ENCODE measurements at places on chromosomes 12 and 14.

GRCh38 chr12:65300679-65301349, 22.3 kb downstream of the MSRB3 start:
- no peak for DNase-seq

- no peak for DNase-seq
Observed at GRCh38 chr14:23433457-23433856, 2.0 kb downstream of the MYH7 start.

- no peak for DNase-seq
Observed at GRCh38 chr14:81031488-81031887, 76.1 kb downstream of the TSHR start.

- DNase-seq = no peak
Observed at GRCh38 chr14:23021889-23022442, 12.0 kb upstream of the C14orf93 start.

DNA sequence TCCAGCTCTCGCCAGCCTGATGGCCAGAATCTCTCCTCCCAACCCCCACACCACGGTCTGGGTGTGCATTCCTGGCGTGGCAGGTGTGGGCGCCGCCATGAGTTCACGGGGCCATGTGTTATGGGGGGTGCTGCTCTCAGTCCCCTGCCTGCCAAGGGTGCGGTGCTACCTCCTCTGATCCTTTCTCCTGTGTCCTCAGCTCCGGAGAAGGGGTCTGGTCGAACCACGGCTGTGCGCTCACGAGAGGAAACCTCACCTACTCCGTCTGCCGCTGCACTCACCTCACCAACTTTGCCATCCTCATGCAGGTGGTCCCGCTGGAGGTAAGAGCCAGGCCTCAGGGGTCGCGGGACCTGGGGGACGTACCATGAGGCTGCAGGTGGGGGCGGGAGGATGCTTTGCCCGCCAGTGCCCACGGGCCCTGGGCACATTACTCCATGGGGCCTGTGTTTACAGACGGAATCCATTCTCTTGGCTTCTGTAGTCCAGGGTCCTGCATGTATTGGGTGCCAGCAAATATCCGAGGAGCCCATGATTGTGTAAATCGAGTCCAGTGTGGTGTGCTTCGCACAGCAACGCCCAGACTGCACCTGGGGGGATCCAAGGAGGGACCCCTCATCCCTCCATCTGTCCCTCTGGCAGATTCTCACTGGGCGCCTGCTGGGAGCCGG, 130.8 kb downstream of the ADGRD1 start:
- DNase-seq = no peak

GRCh38 chr12:16618256-16618655, 12.3 kb upstream of the LMO3 start:
- no peak for DNase-seq

GRCh38 chr12:6758506-6759095, 5.7 kb upstream of the MLF2 start:
- no peak for DNase-seq

DNA sequence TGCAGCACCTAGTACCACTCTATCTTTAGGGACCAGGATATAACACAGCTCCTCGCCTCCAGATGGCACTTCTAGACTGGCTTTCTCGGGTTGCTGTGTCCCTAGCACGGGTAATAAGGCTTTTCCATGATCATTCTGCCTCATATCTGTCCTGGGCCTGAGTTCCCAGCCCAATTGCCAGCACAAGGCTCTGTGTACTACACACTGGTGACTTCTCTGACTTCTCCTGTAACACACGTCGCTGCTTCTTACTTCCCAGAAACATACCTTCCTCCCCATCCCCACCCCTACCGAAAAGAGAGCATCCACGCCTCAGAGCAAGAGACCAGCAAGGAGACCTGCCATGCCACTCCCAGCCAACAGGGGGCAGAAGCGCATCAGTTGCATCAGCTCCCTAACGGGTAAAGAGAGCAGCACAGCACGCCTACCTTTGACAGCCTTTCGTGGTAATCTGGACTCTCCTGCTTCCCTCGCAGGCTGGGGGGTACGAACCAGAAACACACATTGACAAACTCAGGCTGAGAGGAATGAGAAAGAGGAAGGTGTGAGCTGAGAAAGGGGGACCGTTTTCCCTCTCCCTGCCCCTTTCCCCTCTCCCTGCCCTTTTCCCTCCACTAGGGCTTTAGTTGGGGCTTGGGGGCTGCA, 21.2 kb upstream of the ZNF740 start:
- DNase-seq = peak; percentile 91

DNA sequence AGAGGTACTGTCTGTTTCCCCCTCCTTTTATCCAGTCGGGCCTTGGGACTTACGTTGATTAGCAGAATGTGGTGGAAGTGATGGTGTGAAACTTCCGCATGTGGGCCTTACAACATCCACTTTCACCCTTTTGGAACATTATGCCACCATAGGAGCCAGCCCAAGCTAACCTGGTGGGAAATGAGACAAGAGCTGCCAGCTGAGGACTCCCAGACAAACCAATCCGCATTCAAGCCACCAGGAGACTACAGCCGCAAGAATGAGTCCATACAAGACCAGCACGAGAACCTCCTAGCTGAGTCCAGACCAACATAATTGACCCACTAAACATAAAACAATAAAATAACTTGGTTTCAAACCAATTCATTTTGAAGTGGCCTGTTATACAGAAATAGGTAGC, 9.1 kb upstream of the PTGER2 start:
- no peak for DNase-seq

DNA sequence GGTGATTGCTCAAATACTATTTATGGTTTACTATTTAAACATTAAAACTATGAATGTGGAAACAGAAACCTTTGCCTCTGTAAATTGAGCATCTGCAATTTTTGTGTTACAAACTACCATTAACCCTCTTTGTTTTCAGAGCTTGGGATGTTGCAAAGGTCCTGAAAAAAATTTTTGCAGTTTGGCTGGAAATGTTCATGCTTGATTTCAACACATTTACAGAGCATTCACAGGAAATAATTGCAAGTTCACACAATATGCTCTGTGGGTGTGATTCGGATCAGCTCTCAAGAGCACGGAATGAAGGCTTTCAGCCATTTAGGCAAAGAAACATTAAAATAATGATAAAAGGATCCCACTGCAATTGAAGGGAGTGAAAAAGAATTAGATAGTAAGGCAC, 232.9 kb downstream of the ATP23 start:
- no peak for DNase-seq

- DNase-seq = peak; percentile 53
Observed at GRCh38 chr14:66508846-66509621, 1.1 kb downstream of the GPHN start.

GRCh38 chr12:65465766-65466547, 187.5 kb downstream of the MSRB3 start:
- DNase-seq = no peak

GRCh38 chr14:50797250-50798047, 33.5 kb downstream of the NIN start:
- DNase-seq = no peak

DNA sequence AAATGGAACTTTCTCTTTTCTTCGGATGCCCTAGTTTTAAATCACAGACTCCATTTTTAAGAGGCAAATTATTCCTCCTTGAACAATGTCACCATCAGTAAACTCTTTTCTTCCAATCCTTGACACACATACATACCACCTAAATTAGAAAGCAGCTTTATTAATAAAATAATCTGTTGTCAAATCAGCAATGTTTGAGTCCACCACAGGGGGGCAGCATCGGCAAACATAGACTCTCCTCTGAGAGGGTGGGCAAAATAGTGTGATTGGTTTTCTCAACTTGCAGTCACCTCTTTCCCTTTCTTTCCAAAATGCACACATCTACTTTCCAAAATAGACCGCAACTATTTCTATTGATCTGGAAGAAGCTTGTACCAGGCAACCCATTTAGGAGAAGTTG, 438.4 kb upstream of the OR4E1 start:
- DNase-seq = peak; percentile 53

DNA sequence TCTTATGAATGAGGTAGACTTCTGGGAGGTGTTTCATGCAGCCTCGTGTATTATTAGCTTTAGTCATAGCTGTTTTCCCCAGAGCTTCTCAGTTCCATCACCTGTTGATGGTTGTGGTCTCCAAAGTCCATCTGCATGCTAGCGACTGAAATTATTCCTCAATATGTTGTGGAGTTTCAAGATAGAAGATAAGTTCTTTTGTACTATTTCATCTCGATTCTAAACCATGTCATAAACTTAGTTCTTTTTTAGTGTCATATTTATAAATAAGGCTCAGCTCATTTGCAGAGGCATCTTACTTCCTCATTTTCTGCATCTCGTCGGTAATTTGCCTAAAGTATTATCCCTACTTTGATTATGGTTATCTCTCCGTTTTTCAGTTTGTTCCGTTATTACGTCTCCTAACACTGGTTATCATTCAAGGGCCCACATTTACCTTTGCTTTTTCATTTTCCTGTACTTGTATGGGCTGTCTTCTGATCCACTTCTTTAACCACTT, 119.1 kb downstream of the ITPR2 start:
- DNase-seq = no peak

GRCh38 chr12:68207276-68207675, 18.3 kb downstream of the IL26 start:
- DNase-seq = no peak

Data from CD4-positive, alpha-beta T cell treated with Interleukin-10 for 1 hour (primary cell).